EL (cell line): ENCODE measurements at places on chromosomes 3 and 15.

DNA sequence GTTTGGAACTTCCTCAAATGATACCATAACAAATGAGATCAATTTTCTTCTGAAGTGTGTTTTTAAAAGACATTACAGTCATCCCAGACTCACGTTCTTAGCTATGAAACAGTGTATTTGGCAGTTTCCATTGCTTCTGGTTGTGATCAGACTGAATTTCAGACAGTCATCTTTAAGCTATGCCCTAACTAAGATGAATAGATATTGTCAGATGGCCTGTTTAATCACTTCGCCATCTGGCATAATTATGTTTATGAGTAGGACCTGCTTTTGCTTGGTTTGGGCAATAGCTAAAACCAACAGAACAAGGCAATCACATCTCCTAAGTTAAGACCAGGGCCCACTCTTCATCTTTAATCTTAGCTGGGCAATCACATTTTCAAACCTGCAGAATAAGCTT, 313.1 kb downstream of the SV2B start:
- no peak for DNase-seq

DNA sequence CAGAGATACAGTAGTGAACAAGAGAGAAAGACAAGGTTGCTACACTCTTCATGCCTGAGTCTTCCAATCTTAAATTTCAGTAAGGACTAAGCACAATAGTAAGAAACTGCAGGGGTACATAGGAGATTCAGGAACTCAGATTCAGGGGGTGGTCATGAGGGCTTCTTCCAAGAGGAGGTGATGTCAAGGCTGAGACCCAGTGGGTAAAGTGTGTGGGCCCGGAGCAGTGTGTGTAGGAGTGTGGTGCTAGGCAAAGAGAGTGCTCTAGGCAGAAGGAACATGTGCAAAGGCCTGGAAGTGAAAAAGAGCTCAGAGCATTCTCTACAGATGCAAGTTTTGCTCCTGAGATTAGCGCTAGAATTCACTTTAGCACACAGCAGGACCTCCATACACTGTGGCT, 102.9 kb upstream of the SPATA12 start:
- no peak for DNase-seq

DNA sequence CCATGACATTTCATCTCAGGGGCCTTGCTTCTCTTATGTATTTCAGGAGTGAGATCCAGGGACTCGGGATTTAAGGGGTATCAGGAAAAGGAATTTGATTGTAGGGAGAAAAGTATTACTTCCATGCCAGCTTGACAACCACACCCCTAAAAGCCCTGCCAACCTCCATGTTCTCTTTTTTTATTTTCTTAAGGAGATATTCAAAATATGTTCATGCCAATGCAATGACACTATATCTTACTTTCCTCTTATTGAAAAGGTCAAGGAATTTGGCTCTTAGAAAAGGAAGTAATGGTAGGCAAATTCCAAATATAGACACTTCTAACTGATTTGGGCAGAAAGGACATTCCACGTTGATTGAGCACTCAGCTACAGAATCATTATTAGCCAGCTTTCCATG, 407.5 kb upstream of the NECTIN3 start:
- DNase-seq, result peak; percentile 76

GRCh38 chr15:100048736-100049135, 293.0 kb downstream of the ADAMTS17 start:
- DNase-seq, result no peak

- no peak for DNase-seq
These were observed 111.7 kb upstream of the CCDC54 start for GRCh38 chr3:107265526-107265925.

DNA sequence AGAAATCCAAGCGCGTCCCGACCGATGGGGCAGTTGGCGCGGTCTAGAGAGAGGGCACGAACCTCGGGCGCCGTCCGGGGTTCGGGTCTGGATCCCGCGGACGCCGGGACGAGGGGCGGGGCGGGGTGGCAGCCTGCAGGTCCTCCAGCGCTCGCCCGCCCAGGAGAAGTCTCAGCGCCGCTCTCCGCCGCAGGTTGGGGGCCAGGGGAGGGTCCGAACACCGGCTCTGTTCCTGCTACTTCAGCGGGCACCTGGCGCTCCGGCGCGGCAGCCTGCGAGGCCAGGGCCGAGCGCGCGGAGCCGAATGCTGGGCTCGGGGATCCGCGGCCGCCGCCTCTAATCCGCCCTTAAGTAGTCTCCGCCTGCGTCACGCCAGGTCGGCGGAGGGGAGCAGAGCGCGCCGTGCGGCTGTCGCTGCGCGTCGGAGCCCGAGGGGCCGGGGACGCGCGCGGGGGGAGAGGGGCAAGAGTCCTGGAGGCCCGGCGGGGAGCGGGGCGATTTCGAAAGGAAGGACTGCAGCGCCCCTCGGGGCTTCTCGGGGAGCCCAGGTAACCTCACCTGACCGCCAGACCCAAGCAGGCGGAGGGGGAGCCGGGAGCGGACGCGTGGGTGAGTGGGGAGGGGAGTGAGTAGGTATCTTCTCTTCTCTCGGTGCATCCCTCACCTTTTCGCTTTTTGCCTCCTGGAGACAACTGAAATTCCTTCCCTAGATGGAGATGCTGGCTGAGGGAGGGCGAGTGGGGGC, at the start of gene GJD2:
GJD2 (minus strand) TSS at position 325 of the 745 bp plus-strand sequence. CDS start 510 bp downstream, outside the sequence.
- no peak for DNase-seq

GRCh38 chr3:127395663-127396355, 108.0 kb upstream of the PRR20G start:
- DNase-seq, result no peak

DNA sequence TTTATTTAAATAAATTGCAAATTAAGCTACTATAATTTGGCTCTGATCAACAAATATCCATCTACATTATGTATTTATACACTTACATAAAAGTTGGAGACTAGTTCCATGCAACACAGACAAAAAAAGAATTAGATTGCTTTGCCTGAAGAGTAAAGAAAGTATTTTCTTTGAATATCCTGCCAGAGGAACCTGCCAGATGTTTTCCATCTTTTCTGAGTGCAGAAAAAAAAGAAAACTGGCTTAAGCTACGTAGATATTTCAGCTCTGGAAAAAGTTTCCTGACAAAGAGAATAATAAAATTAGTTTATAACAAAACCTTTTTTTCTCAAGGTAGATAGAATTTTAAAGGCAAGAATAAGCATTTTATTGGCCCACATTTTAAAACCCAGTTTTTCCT, 607.5 kb upstream of the NAALADL2 start:
- no peak for DNase-seq

GRCh38 chr3:194161131-194162045, 25.4 kb downstream of the HES1 start:
- DNase-seq, result no peak

DNA sequence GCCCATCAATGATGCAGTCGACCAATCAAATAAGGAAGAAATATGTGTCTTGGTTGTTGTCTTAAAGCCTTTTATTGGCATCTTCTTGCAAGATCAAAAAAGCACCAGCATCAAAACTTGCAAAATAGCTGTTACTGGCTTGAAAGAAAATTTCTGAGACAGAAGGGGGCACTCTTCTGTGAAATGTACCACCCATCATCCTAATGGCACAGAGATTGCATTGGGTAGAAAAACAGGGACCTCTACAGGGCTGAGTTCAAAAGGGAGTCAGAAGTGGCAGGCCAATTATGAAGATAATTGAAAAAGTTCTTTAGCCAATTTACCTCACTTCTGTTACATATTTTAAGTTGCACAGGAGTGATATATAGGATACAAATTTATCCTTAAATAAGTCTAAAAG, 122.3 kb upstream of the GPR149 start:
- DNase-seq, result no peak

GRCh38 chr3:183698318-183698751, 738 bp downstream of the YEATS2 start:
- peak; percentile 40 for DNase-seq
